ENCODE measurements at places on chromosomes 12 and 14.

GRCh38 chr14:55580470-55581341 lies 699 bp downstream of the KTN1 start:
- H3K36me3 ChIP-seq: no peaks in the 10 kb centered on the region
- H3K4me1 ChIP-seq: peaks cover 20% of the 10 kb centered on the region
- DNase-seq: no peak
- peak overlapping the region; percentile 90 for H3K27ac ChIP-seq

- H3K36me3 ChIP-seq: no peaks in the 10 kb centered on the region
- H3K27me3 ChIP-seq: no peaks in the 10 kb centered on the region
- H3K27ac ChIP-seq: no peak overlapping the region
- no peak overlapping the region for H3K4me3 ChIP-seq
These were observed 269.9 kb upstream of the SFSWAP start for GRCh38 chr12:131441060-131441396.

GRCh38 chr12:123436017-123436964 lies at the start of gene RILPL2:
TSS of gene RILPL2 (minus strand) at chr12:123436684. CDS start at chr12:123436420, 264 bp downstream.
- peak within 1 kb of the TSS; percentile 95 for H3K4me3 ChIP-seq
- peak; percentile 53 for DNase-seq
- H3K27ac ChIP-seq: peak within 1 kb of the TSS; percentile 90
- H3K27me3 ChIP-seq: no peaks in the 10 kb centered on the region
- peaks cover 58% of the 10 kb centered on the region for H3K4me1 ChIP-seq

- H3K36me3 ChIP-seq: no peaks in the 10 kb centered on the region
- no peak overlapping the region for H3K4me3 ChIP-seq
- no peaks in the 10 kb centered on the region for H3K27me3 ChIP-seq
- no peak overlapping the region for H3K27ac ChIP-seq
These were observed 51.8 kb downstream of the MSRB3 start for GRCh38 chr12:65330331-65330730.

- no peaks in the 10 kb centered on the region for H3K4me1 ChIP-seq
- no peak overlapping the region for H3K4me3 ChIP-seq
- H3K27ac ChIP-seq: no peak overlapping the region
These were observed 198.5 kb downstream of the PTPRO start for GRCh38 chr12:15520844-15521243.

- H3K27ac ChIP-seq: no peak overlapping the region
- H3K27me3 ChIP-seq: no peaks in the 10 kb centered on the region
- no peaks in the 10 kb centered on the region for H3K4me1 ChIP-seq
- no peak for DNase-seq
- H3K36me3 ChIP-seq: no peaks in the 10 kb centered on the region
- no peak overlapping the region for H3K4me3 ChIP-seq
These were observed 70.4 kb downstream of the RPL10L start for GRCh38 chr14:46581036-46581671.

GRCh38 chr12:3019005-3019680 lies 58.0 kb upstream of the TSPAN9 start:
- H3K36me3 ChIP-seq: no peaks in the 10 kb centered on the region
- H3K27ac ChIP-seq: no peak overlapping the region
- no peak overlapping the region for H3K4me3 ChIP-seq
- no peak for DNase-seq
- no peaks in the 10 kb centered on the region for H3K27me3 ChIP-seq

GRCh38 chr14:22039938-22040780 lies 366.5 kb upstream of the OR4E1 start:
- H3K4me3 ChIP-seq: no peak overlapping the region
- no peaks in the 10 kb centered on the region for H3K4me1 ChIP-seq

DNA sequence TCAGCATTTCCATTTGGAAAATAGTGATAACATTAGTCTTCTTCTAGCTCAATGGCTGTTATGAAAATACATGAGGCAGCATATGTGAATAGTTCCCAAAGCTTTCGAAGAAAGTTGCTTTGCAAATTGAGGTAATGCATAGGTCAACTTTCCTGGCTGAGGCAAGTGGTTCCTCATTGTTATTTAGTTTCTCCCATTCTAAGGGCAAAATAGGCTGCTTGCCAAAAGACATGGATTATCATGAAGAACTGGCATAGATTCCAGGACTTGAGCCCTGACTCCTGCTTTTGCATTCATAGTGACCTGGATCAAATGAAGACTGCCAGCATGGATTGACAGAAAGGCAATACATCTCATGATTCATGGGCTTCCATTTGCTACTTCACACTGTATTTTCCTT lies 35.7 kb downstream of the LRFN5 start:
- H3K4me3 ChIP-seq: no peak overlapping the region
- DNase-seq: no peak
- no peak overlapping the region for H3K27ac ChIP-seq
- H3K27me3 ChIP-seq: no peaks in the 10 kb centered on the region

GRCh38 chr14:31243860-31244259 lies 36.3 kb upstream of the HECTD1 start:
- no peak overlapping the region for H3K4me3 ChIP-seq
- H3K4me1 ChIP-seq: peaks cover 44% of the 10 kb centered on the region
- peak overlapping the region; percentile 75 for H3K27ac ChIP-seq
- H3K36me3 ChIP-seq: no peaks in the 10 kb centered on the region
- no peaks in the 10 kb centered on the region for H3K27me3 ChIP-seq
- no peak for DNase-seq

DNA sequence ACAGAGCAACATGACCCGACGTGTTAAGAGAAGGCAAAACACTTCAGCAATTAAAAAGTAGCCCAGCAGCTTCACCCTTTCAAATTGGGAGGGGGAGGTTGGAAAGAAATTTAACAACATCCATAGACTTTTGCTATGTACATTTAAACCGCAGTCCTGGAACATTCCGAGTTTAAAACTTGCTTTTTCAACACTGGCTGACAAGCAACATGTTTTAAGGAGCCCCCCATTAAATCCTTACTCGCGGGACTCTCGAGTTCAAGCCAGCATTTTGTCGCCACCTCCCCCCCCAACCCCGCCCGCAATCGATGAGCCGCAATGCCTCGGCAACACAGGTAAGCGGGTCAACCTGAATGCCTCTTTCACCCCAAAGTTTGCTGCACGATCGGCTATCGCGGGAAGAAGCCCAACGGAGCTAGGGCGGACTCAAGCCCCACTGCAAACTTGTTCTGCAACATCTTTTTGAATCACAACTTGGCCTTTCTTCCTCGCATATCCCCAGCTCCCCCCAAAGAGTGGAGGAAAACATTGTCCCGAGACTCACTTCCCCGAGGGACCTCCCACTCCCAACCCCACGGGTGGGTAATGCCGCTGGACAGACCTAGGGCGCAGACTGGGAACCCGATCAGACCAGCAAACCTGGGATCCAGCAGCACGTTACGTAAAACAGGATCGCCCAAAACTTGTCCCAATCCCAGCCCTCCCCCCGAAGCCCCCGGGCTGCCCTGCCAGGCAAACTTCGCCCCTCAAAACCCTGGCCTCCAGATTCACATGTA lies 777 bp downstream of the ZFP36L1 start:
- H3K27me3 ChIP-seq: no peaks in the 10 kb centered on the region
- H3K4me1 ChIP-seq: peaks cover 20% of the 10 kb centered on the region
- DNase-seq: no peak
- peak overlapping the region; percentile 99 for H3K27ac ChIP-seq
- peak overlapping the region; percentile 85 for H3K4me3 ChIP-seq

- no peaks in the 10 kb centered on the region for H3K36me3 ChIP-seq
- no peak overlapping the region for H3K27ac ChIP-seq
- H3K4me3 ChIP-seq: no peak overlapping the region
- peaks cover 11% of the 10 kb centered on the region for H3K4me1 ChIP-seq
These were observed 42.5 kb downstream of the TSPAN11 start for GRCh38 chr12:30969006-30969405.

- peak overlapping the region; percentile 5 for H3K27ac ChIP-seq
- H3K4me3 ChIP-seq: no peak overlapping the region
- H3K4me1 ChIP-seq: peaks cover 4% of the 10 kb centered on the region
- DNase-seq: no peak
- H3K36me3 ChIP-seq: no peaks in the 10 kb centered on the region
These were observed 5.5 kb downstream of the CNTN1 start for GRCh38 chr12:40697566-40698259.

DNA sequence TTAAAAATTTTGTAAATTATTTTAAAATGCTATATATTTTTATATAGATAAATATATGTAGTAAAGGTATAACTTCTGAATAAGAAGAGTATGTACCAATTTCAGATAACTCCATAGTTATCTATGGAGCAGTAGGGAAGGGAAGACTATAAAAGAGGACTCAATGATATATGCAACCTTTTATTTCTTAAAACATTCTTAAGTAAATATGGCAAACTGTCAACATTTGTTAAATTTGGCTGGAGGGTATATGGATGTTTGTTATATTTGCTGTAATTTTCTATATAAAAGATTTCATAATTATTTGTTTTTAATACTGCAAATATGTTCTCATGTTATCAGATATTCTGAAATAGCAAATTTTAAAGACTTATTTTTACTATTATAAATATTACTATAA lies 38.3 kb upstream of the TSPAN11 start:
- no peak overlapping the region for H3K27ac ChIP-seq
- H3K4me3 ChIP-seq: no peak overlapping the region
- H3K27me3 ChIP-seq: no peaks in the 10 kb centered on the region
- no peaks in the 10 kb centered on the region for H3K4me1 ChIP-seq
- no peak for DNase-seq

DNA sequence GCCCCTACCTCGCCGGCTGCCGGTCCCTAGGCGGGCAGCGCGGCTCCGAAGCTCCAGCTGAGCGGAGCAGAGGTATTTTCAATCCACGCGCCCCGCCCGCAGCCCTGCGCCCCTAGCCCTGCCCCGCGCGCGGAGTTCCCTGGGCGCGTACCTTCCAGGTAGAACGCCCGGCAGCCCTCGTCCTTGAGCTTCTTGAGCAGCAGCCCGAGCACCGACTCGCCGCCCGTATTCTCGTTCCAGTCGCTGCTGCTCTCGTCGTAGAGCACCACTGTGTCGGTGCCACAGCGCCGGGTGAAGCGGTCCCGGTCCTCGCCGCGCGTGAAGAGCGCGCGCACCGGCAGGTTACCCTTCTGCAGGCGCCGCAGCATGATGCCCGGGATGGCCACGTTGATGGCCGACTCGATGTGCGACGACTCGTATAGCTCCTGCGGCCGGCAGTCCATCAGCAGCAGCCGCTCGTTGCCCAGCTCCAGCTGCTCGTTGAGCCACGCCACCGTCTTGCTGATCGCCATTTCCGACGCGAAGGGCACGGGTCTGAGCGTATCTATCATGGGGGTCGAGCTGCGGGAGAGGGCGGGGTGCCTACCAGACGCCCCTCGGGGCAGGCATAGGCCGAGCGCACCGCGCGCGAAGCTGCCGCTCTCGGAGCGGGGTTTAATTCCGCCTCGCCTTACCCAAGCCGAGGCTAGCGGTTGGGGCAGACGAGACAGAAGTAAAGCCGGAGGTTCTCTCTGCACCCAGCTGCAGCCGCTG lies 636 bp downstream of the DUSP6 start:
- H3K36me3 ChIP-seq: peaks cover 7% of the 10 kb centered on the region
- DNase-seq: no peak
- no peaks in the 10 kb centered on the region for H3K27me3 ChIP-seq
- peak overlapping the region; percentile 97 for H3K27ac ChIP-seq
- H3K4me3 ChIP-seq: peak overlapping the region; percentile 55
